D341Med (cell line): ENCODE measurements at places on chromosomes 2 and 18.
A peak's percentile ranks its signal among the peaks of the same experiment; 100 is the strongest.

DNA sequence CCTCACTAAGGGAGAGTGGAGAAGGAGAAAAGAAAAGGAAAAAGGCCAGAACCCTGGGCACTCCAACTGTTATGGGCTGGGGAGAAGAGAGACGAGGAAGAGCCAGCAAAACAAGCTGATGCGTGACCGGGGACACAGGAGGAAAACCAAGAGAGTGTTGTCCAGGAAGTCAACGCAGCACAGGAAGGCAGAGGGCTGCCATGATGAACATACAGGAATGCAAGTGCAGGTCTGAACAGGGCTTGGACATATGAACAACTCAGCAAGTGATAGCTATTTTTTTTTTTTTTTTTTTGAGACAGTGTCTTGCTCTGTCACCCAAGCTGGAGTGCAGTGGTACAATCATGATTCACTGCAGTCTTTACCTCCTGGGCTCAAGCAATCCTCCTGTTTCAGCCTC is 28.4 kb downstream of the SIX3 start:
- DNase-seq, result no peak

DNA sequence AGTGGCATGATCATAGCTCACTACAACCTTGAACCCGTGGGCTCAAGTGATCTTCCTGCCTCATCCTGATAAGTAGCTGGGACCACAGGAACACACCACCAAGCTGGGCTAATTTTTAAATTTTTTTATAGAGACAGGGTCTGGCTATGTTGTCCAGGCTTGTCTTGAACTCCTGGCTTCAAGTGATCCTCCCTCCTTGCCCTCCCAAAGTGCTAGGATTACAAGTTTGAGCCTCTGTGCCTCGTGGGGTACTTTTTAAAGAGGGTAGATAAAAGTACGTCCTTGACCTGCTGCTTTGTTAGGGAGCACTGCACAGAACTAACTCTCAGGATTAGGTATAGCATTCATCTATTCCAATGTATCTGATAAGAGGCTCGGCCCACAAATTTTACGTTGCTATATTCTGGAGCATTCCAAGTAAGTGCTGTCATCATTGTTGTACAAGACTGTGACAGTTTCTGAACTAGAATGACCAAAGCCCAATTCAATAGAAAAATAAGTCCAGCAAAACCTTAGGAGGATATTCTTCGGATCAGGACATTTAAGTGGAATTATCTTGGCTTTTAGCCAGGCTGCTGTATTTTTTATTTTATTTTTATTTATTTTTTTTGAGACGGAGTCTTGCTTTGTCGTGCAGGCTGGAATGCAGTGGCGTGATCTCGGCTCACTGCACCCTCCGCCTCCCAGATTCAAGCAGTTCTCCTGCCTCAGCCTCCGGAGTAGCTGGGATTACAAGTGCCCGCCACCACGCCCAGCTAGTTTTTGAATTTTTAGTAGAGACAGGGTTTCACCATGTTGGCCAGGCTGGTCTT is 4.1 kb downstream of the MTCL1 start:
- no peak for DNase-seq

DNA sequence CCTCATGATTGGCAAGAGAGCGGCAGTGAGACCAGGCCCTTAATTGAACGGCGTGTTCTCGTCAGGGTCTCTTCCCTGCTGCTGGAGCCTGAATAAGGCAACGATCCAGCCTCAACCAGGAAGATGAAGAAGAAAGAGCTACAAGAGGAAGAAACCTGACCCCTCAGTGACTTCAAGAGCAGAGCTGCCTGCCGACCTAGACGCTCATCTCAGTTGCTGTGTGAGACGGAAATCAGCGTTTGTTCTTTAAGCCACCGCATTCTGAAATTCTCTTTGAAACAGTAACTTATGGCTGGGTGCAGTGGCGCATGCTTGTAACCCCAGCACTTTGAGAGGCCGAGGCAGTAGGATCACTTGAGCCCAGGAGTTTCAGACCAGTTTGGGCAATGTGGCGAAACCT is 29.6 kb upstream of the KCNG3 start:
- no peak for DNase-seq

GRCh38 chr2:191593622-191594385 is 84.1 kb upstream of the NABP1 start:
- no peak for DNase-seq

DNA sequence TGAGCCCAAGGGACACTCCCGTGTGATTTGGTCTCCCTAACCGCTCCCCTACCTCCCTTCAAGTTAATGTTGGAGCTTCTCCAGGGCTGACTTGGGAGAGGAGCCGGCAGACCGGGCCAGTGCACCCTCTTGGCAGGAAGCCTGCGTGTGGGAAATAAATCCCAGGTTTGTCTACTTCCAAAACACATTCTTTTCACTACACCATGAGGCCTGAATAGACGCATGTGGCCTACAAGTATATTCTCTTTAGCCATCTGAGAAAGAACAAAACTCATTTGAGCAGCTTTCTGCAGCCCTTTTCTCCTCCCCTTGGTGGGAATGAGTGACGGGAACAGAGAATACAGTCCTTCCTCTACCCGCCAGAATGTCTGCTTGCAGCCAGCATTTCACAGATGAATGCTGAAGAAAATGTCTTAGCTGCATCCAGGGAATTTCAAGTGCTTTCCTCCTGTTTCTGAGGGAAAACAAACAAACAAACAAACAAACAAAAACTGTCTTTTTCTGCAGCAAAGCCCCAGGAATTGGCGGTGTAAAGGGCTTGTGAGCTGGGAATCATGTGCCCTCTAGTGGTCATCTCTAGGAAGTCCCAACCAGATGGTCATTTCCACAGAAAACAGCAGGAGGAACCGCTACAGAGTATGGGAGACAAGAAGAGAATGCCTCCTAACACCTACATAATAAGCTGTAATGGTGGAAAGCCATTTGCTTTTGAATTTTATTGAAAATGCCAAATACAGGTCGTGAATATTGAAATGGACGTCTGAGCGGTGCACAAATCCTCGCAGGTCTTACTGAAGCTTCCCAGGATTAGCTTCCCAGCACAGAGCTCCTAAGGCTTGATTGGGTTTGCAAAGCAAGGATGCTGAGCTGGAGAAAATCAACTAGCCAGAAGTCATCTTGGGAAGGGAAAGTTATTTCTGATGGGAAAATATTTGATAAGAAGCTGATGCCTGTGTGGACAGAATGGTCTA is 41.2 kb upstream of the DAPL1 start:
- DNase-seq, result peak; percentile 72

- DNase-seq, result no peak
Measured at GRCh38 chr2:63871864-63872263, 30.2 kb downstream of the UGP2 start.

- DNase-seq, result no peak
Measured at GRCh38 chr18:36504928-36505327, 207.4 kb downstream of the FHOD3 start.
